Stomach (tissue), 19 donors: ENCODE measurements at places on chromosomes 6 and 20. TPM values are rescaled to one million over a fixed set of nuclear protein-coding genes. Genes with fewer than 3 reads are reported as not detected.

Gene KCNK15
- 4.5 TPM for total RNA-seq

Gene WFDC12
- total RNA-seq: not detected

Gene ULBP2
- not detected for total RNA-seq

Gene HDGFL1
- total RNA-seq: not detected

DNA sequence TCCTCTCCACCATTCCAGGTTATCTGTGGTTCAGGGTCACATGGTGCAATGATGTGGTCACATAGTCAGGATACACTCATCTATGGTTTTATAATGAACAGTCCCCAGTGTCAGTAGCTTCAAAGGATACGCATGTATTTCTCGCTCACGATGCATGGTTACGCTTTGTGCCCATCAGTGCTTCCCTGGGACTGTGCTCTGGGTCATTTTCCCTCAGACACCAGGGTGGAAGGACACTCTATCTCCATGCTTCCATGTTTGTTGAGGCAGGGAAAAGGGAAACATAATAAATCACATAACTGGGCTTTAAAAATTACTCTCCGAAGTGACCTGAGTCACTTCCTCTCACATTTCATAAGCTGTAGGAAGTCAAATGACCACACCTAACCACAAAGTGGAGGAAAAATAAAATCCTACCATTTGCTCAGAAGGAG, 394.8 kb upstream of the NOX3 start:
- no peaks in the 10 kb centered on the region for H3K4me1 ChIP-seq
- H3K4me3 ChIP-seq: no peak overlapping the region
- no peaks in the 10 kb centered on the region for H3K27me3 ChIP-seq
- H3K36me3 ChIP-seq: no peaks in the 10 kb centered on the region

DNA sequence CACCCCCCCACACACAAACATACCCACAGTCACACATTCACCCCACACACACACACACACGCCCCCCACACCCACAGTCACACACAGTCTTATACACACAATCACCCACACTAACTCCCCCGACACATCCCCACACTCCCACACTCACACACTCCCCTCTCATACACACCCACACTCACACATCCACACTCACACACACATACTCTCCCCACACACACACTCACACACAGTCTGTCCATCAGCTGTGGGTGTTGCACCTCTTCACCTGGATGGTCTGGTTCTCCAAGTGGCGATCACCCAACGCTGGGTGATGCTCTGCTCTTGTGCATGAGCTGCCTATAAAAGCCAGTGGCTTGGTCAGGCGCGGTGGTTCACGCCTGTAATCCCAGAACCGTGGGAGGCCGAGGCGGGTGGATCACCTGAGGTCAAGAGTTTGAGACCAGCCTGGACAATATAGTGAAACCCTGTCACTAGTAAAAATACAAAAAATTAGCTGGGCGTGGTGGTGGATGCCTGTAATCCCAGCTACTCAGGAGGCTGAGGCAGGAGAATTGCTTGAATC, 158.9 kb downstream of the SMOC2 start:
- no peak for DNase-seq
- H3K36me3 ChIP-seq: no peaks in the 10 kb centered on the region
- no peak overlapping the region for H3K4me3 ChIP-seq
- no peak overlapping the region for H3K27ac ChIP-seq
- H3K27me3 ChIP-seq: no peaks in the 10 kb centered on the region

- H3K27me3 ChIP-seq: no peaks in the 10 kb centered on the region
- H3K4me3 ChIP-seq: no peak overlapping the region
- peaks cover 92% of the 10 kb centered on the region for H3K36me3 ChIP-seq
- H3K27ac ChIP-seq: no peak overlapping the region
- peaks cover 31% of the 10 kb centered on the region for H3K4me1 ChIP-seq
Measured at GRCh38 chr20:34535301-34535840, 19.1 kb downstream of the DYNLRB1 start.

GRCh38 chr6:3900744-3901336, 51.7 kb downstream of the FAM50B start:
- H3K27me3 ChIP-seq: peaks cover 3% of the 10 kb centered on the region
- no peak overlapping the region for H3K4me3 ChIP-seq
- peaks cover 1% of the 10 kb centered on the region for H3K4me1 ChIP-seq
- DNase-seq: no peak
- H3K36me3 ChIP-seq: no peaks in the 10 kb centered on the region
- no peak overlapping the region for H3K27ac ChIP-seq
